ENCODE measurements at places on chromosomes 11 and 22.

- no peak for DNase-seq
These were observed 922 bp upstream of the CSNK1E start for GRCh38 chr22:38317995-38318715.

DNA sequence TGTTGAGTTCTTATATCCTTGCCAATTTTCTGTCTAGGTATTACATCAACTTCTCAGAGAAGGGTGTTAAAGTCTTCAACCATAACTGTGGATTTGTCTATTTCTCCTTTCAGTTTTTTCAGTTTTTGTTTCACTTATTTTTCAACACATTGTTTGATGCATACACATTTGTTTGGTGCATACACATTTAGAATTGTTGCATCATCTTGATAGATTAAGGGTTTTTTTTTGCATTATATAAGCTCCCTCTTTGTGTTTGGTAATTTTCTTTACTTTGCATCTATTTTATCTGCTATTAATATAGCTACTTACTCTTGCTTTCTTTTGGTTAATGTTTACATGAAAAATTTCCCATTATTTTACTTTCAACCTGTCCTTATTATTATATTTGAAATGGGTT is 20.8 kb upstream of the TRAF6 start:
- no peak for DNase-seq

GRCh38 chr11:126863294-126863997 is 137.1 kb downstream of the KIRREL3 start:
- DNase-seq = peak; percentile 30

- peak; percentile 50 for DNase-seq
These were observed 2.3 kb upstream of the ALKBH8 start for GRCh38 chr11:107567739-107568335.

- DNase-seq = no peak
These were observed 693 bp downstream of the NFAM1 start for GRCh38 chr22:42431401-42432019.

DNA sequence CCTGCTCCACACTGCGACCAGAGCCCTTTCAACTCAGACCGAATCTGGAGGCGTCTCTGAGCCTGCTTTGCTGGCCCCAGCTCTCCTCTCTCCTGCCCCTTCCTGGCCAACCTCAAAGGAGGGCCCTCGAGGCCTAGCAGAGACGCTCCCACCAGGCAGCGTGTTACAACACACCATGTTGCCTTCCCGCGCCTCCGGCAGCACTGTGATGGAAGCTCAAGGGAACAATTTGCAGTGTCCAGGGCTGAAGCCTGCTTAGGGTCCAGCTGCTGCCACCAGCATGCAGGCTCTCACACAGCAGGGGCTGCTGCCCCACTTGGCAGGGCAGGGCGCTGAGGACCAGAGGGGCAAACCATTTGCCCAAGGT is 18.4 kb downstream of the LINC01488 start:
- DNase-seq = no peak

DNA sequence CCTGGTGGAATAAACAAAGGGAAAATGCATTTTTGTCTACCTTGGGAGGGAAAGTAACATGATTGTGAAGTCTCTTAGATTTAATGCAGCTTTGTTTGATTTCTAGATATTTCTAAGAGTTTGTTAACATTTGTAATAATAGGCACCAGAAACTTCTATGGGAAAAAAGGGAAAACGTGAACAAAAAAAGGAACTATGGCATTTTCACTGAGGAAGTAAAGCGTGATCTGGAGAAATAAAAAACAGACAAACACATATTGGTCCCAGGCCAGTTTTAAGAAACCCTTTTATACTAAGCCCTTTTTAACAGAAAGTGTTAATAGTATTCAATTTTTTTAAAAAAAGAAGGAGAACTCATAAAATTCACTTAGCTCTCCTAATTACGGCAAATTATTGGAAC is 6.9 kb upstream of the MS4A7 start:
- no peak for DNase-seq

DNA sequence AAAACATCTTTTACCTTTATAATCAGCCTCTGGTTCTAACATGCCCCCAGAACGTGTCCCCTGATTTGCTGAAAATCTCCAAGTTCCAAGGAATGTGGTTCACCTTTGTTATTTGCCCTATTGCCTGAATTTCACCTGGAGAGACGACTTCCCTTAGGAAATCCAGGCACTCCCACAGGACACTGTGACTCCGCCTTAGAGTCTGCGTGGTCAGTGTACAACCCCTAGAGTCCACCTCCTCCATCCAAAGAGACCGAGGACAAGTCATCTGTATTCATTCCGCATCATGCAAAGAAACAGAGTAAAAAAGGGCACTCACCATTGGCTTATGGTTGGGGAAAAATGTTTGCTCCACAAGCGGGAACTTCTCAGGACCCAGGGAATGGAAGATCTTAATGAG is 63.1 kb downstream of the TIMP3 start:
- no peak for DNase-seq

DNA sequence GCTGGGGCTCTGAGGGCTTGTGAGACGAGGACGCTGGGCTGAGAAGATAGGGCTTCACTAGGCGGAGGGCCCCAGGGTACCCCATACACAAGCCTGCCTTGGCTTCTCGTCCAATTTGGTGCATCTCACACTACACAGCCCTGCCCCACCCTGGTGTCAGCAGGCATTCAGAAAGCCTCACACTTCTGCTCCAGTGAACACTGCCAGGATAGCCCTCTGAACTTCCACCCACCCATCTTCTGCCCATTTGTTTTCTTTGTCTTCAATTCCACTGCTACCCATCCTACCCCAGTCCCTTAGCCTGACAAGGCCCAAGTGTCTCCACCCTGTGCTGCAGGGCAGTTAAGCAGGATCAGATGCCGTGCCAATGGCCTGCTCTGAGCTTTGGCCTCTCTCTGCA is 1.9 kb upstream of the BUD13 start:
- no peak for DNase-seq

- no peak for DNase-seq
These were observed 185.2 kb upstream of the DDI1 start for GRCh38 chr11:103851166-103851651.

- no peak for DNase-seq
These were observed 5.0 kb upstream of the LIMK2 start for GRCh38 chr22:31206896-31207687.

DNA sequence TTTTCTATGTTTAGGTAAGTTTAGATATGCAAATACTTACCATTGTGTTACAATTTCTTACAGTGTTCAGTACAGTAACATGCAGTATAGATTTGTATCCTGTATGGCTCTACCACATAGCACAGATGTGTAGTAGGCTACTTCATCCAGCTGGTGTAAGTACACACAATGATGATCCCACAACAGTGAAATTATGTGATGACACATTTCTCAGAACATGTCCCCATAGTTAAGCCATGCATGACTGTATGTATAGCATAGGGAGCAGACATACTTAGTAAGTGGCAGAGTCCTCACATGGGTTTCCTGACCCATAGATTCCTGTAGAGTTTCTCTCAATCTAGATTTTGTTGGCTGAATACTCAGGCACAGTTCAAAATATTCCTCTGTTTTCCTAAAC is 26.8 kb upstream of the BARX2 start:
- DNase-seq = no peak

DNA sequence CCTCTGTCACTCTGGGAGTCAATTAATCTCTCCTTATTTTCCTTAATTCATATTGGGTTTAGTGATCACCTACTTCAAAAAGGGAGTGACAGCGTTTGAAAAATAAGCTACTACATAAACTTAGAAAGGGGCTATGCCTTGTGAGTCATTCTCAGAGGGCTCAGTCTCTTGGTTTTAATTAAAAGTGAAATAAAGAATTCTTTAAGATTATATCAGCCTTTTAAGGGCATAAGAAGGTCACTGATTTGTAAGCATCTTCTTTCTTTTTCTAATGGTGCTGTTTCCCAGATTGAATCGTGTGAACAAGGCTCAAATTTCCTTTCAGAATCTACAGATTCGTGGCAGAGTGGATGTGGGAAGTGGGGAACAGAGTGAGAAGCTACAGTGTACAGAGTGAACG is 636.2 kb upstream of the CCDC90B start:
- no peak for DNase-seq

GRCh38 chr22:21032868-21033688 is 717 bp upstream of the SLC7A4 start:
- no peak for DNase-seq

DNA sequence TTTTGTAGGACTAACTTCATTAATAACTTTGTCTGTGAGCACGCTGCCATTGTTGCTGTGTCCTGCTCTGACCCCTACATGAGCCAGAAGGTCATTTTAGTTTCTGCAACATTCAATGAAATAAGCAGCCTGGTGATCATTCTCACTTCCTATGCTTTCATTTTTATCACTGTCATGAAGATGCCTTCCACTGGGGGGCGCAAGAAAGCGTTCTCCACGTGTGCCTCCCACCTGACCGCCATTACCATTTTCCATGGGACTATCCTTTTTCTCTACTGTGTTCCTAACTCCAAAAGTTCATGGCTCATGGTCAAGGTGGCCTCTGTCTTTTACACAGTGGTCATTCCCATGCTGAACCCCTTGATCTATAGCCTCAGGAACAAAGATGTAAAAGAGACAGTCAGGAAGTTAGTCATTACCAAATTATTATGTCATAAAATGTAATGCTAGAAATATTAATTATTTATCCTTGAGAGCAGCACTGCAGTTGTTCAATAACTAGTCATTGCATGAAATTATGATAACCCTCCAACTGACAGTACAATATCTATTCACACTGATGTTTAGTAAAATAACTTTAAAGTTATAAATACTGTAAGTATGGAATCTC is 46.4 kb upstream of the OR5D13 start:
- DNase-seq = peak; percentile 13

DNA sequence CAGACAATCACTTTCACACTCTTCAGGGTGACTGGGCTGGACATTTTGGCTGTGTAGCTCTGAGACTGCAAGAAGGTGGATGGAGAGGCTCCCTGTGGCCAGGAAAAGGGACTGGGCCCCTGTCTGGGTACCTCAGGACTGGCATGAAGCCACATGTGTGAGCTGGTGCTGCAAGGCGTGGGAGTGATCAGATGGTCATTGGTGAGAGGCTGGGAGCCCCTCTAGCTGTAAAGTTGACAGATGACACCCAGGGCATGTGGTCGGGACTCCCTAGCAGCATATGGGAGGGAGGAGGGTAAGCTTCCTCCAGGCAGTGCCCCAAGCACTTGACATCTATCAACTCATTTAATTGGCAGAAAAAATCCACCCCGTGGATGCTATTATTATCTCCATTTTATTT is 18.9 kb upstream of the CABP2 start:
- no peak for DNase-seq

DNA sequence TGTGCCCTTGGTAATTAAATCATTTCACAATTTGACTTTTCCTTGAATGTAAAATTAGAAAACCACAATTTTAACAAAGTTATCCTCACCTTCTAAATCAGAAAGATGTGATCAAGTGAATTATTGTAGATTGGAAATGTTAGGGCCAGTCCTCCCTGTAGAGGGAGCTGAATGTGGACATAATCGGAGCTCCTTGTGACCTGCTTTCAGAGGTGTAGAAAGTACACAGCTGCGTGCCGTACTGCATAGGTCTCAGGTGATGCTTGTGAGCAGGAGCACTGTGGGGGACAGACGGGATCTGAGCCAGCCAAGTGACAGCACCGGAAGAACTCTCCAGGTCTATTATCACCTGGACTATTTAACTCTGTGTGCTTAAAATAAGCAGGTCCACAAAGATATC is 338.0 kb downstream of the AASDHPPT start:
- no peak for DNase-seq

GRCh38 chr11:131240421-131240820 is 130.0 kb upstream of the NTM start:
- no peak for DNase-seq

DNA sequence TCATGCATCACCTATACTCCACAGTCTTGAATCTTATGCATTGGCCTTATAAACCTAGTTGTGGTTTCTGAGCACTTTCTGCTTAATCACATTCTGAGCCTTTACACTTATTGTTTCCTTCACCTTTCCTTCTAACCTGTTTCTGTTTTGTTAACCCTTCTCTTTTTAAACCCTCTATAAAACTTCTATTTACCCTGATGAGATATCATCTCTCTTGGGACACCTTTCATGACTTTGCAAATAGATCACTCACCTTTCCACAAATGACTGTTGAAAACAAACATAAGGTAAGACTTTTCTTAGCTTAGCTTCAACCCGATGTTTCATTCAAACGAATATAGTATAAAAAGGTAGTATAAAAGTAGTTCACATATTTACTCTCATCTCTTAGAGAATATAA is 483.6 kb downstream of the FAM181B start:
- no peak for DNase-seq

DNA sequence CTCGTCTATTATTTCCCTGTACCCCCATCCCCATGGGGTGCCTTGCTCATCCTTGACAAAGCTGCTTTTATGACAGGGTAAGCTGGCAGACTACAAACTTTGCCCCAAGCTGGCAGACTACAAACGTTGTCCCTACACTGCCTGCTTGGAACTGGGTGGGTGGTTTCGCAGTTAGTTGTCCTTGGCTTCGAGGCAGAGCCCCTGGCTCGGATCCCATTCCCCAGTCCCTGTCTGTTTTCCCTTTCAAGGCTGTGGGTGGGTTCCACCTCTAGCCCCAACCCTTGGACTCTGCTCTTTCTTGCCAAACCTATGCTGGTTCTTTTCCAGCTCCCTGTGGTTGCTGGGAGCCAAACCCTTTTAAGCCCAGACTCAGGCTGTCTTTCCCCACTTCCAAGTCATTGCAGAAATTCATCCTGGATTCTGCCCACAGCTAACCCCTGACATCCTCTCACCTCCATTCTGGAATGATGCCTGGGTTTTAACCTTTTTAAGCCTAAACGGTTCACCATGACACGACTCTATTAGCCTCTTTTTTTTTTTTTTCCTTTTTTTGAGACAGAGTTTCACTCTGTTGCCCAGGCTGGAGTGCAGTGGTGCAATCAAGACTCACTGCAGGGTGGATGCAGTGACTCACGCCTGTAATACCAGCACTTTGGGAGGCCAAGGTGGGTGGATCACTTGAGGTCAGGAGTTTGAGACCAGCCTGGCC is 9.2 kb upstream of the RBM14 start:
- no peak for DNase-seq

DNA sequence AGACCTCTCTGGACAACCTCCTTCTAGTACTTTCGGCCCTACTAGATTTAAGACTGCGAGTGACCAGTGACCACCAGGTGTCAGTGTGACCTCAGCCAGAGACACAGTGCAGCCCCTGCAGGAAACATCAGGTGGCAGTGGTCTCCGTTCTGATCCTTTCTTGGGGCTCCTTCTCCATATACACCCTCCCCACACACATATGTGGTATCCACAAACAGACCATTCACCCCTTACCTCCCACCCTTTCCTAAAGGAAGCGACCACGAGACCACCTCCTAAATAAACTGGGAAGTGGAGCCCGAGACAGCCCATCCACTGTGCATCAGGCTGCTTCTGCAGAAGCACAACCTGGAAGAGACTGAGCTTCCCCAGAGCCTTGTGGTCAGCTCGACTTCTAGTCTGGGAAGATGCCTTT is 38.5 kb upstream of the CYP2D6 start:
- DNase-seq = peak; percentile 88

GRCh38 chr11:34215806-34216453 is 110.5 kb downstream of the NAT10 start:
- DNase-seq = no peak

- peak; percentile 58 for DNase-seq
These were observed 45.7 kb upstream of the CD5 start for GRCh38 chr11:61056571-61056970.

Data from GM12865 (cell line).